ENCODE measurements at places on chromosomes 3 and 15. TPM values are rescaled to one million over a fixed set of nuclear protein-coding genes. Genes with fewer than 3 reads are reported as not detected.

Gene GABRR3
- not detected for total RNA-seq

Gene IL17RB
- total RNA-seq, result 6.1 TPM

DNA sequence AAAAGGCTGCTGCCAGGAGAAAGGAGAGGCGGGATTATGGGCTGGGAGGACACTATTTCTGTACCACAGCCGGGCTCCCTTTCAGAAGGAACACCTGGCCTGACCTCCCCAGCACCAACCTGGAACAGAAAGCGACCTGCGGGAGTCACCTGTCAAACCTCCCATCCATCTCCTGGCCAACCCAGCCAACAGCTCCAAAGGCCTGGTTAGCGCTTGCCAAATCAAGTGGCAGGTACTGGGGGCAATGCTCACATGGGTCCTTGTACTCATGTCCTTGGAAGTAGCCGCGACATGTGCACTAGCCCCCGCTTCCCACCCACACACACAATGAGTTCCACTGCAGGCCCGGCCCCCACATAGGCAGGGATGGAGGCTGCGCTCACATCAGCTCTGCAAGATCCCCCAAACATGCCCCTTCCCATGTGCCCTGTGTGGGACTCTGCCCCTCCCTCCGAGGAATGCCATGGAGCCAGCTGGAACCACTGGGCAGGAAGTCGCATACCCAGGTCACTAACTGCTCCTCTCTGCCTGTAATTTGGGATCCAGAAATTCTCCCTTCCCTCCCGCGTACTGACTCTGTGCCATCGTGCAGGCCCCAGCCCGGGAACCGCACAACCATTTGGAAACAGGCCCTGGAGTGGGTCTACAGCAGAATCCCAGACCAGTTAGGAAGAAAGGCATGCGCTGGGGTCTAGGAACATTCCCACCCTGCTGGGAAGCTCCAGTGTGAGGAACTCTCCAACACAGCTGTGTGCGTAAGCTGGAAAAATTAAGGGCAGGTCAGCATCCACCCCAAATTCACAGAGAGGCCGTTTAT, 98.9 kb downstream of the LRIG1 start:
- H3K4me3 ChIP-seq, result no peak overlapping the region
- peaks cover 43% of the 10 kb centered on the region for H3K4me1 ChIP-seq
- DNase-seq, result no peak
- H3K27me3 ChIP-seq, result no peaks in the 10 kb centered on the region
- peak overlapping the region; percentile 79 for H3K27ac ChIP-seq
- no peaks in the 10 kb centered on the region for H3K36me3 ChIP-seq

Gene GP9
- total RNA-seq, result not detected

GRCh38 chr15:45157974-45158373, 28.2 kb downstream of the DUOX1 start:
- DNase-seq, result no peak
- H3K4me1 ChIP-seq, result peaks cover 36% of the 10 kb centered on the region
- H3K4me3 ChIP-seq, result no peak overlapping the region
- H3K36me3 ChIP-seq, result no peaks in the 10 kb centered on the region
- H3K27me3 ChIP-seq, result no peaks in the 10 kb centered on the region
- H3K27ac ChIP-seq, result peak overlapping the region; percentile 87

Gene MKRN3
- not detected for total RNA-seq

DNA sequence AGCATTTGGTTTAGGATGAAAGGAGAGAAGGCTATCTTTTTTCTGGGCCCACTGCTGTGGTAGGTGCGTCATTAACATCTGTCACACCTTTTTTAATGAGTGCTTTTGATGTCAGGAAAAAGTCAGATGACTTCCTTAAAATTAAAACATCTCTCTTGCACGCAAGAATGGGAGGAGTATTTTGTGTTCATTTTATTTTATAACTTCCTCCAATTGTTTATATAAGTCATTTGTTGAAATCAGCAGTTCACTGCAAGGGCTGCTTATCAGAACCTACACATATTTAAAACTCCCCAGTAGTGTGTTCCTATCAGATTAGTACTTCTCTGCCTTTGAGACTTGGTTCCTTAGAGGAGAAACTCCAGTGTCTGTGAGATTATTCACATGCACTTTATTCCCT, 143.8 kb downstream of the NEO1 start:
- H3K27me3 ChIP-seq, result no peaks in the 10 kb centered on the region
- H3K4me3 ChIP-seq, result no peak overlapping the region
- H3K27ac ChIP-seq, result no peak overlapping the region
- H3K36me3 ChIP-seq, result peaks cover 5% of the 10 kb centered on the region
- H3K4me1 ChIP-seq, result no peaks in the 10 kb centered on the region
- DNase-seq, result no peak

Gene RARB
- total RNA-seq, result 22.6 TPM

DNA sequence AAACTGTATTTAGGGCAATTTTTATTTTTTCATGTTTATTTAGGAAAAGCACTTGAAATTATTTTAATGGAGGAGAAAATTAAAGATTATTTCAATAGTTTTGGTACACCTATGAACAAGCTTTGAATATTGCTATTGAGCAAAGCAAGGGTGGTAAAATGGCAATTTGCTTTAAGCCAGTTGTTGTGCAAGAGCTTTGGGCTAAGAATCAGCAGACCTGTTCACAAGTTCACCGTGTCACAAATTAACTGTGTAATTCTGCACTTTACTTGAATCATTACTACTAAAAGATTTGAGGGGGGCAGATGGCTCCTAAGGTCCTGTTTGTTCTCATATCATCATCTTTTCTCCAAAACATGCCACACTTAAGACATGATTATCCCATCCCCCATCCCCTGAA, 238.9 kb upstream of the GBE1 start:
- no peak overlapping the region for H3K4me3 ChIP-seq
- H3K27ac ChIP-seq, result no peak overlapping the region
- H3K4me1 ChIP-seq, result peaks cover 26% of the 10 kb centered on the region
- DNase-seq, result no peak
- H3K36me3 ChIP-seq, result no peaks in the 10 kb centered on the region

- H3K27ac ChIP-seq, result no peak overlapping the region
- H3K4me1 ChIP-seq, result no peaks in the 10 kb centered on the region
- no peaks in the 10 kb centered on the region for H3K27me3 ChIP-seq
- no peaks in the 10 kb centered on the region for H3K36me3 ChIP-seq
Observed at GRCh38 chr3:72115307-72115706, 330.4 kb upstream of the PROK2 start.

DNA sequence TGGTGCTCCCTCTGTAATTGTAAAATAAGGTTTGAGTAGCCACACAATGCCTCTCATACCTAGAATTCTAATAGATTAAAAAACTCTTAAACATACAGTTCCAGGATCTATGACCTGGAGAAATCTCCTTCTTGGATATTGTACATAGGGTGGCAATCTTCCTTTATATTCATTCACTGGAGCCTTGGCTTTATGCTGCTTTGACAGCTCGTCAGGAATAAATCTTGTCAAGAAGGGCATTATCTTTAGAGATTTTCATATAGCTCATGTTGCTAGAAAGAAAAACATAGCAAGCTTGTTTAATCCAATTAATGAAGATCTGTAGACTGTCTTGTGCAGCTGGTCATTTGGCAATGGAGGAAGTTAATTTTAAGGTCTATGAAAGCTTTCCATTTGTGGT, 131.1 kb downstream of the PYDC2 start:
- no peaks in the 10 kb centered on the region for H3K4me1 ChIP-seq
- H3K36me3 ChIP-seq, result no peaks in the 10 kb centered on the region
- H3K4me3 ChIP-seq, result no peak overlapping the region
- no peaks in the 10 kb centered on the region for H3K27me3 ChIP-seq
- no peak overlapping the region for H3K27ac ChIP-seq

DNA sequence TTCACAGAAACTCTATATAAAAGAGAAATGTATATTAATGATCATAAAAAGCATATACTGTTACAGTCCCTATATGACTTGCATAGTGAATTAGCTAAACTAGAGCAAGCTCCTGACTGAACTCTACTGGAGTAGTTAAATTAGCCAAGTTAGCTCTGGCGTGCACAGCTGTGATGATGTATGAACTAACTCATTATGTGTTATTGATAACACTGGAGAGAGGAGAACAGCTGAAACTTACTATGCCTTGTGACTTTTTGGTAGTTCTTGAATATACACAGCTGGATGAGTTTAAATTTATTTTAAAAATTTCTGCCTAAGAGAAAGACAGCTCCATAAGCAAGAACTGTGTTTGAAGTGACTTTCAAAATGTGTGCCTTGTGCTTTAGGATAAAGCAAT, 8.1 kb downstream of the TIPARP start:
- no peak overlapping the region for H3K4me3 ChIP-seq
- no peaks in the 10 kb centered on the region for H3K27me3 ChIP-seq

DNA sequence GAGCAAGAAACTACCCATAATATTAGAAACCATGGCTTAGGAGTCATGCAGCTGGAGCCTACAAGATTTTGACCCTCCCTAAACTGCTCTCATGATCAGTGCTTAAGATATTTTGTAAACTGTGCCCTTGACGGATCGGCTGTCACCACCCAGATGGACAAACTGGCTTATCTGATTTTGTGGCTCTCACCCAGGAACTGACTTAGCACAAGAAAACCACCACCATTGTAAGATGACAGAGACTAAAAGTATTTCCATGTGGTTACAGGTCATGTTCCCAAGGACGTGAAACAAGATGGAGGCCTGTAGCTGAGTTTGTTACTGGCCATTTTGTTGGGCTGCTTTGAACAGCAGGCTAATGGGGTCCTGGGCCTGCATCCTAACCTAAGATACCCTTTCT, 940.9 kb downstream of the OTOL1 start:
- no peaks in the 10 kb centered on the region for H3K4me1 ChIP-seq
- H3K27me3 ChIP-seq, result no peaks in the 10 kb centered on the region
- DNase-seq, result no peak
- no peaks in the 10 kb centered on the region for H3K36me3 ChIP-seq

- H3K4me1 ChIP-seq, result peaks cover 22% of the 10 kb centered on the region
- H3K27ac ChIP-seq, result peak overlapping the region; percentile 95
- no peaks in the 10 kb centered on the region for H3K36me3 ChIP-seq
- DNase-seq, result peak; percentile 19
- peak overlapping the region; percentile 61 for H3K4me3 ChIP-seq
Observed at GRCh38 chr15:34336991-34337556, 507 bp downstream of the SLC12A6 start.

- no peak for DNase-seq
- no peak overlapping the region for H3K27ac ChIP-seq
- H3K4me3 ChIP-seq, result no peak overlapping the region
- no peaks in the 10 kb centered on the region for H3K36me3 ChIP-seq
- no peaks in the 10 kb centered on the region for H3K4me1 ChIP-seq
Observed at GRCh38 chr3:139597947-139598346, 58.4 kb upstream of the RBP1 start.

GRCh38 chr15:94561036-94561689, 329.8 kb downstream of the MCTP2 start:
- H3K27ac ChIP-seq, result no peak overlapping the region
- H3K27me3 ChIP-seq, result no peaks in the 10 kb centered on the region
- no peak overlapping the region for H3K4me3 ChIP-seq
- no peaks in the 10 kb centered on the region for H3K36me3 ChIP-seq
- H3K4me1 ChIP-seq, result no peaks in the 10 kb centered on the region

DNA sequence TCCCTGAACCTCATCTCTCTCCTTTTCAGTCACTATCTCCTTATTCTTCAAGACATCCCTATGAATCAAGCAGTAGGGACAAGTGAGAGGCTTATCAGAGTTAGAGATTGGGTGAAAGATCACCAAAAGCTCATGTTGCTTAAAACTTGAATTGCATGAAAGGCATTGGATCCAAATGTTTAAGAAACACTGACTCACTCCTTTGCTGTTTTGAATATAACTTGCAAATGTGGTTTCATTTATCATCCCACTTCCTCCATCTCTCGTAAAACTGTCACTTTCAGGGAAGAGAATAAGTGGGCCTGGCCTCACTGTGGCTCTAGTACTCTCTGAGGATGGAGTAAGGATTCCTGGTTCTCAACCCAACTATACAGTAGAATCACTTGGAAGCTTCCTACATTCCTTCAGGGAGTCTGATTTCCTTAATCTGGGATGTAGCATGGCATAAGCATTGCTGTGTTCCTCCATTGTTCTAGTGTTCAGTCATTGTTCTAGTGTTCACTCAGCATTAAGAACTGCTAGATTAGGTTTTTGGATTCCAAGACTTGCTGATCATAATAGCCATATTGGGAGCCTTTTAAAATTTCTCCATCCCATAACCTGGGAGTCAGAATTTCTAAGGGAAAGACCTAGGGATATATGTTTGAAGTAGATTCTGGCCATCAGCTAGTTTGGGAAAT, 171.8 kb downstream of the TMEM108 start:
- H3K27me3 ChIP-seq, result no peaks in the 10 kb centered on the region
- no peak overlapping the region for H3K27ac ChIP-seq
- peaks cover 3% of the 10 kb centered on the region for H3K4me1 ChIP-seq
- H3K4me3 ChIP-seq, result no peak overlapping the region

- no peaks in the 10 kb centered on the region for H3K4me1 ChIP-seq
- H3K4me3 ChIP-seq, result no peak overlapping the region
- no peak overlapping the region for H3K27ac ChIP-seq
Observed at GRCh38 chr3:45800611-45801010, 4.3 kb upstream of the SLC6A20 start.

Gene SI
- not detected for total RNA-seq

Gene FOXB1
- not detected for total RNA-seq

Gene ABHD10
- 23.2 TPM for total RNA-seq

Gene SLC6A1
- total RNA-seq, result 3.9 TPM

- no peak for DNase-seq
- no peak overlapping the region for H3K4me3 ChIP-seq
- H3K36me3 ChIP-seq, result no peaks in the 10 kb centered on the region
- no peak overlapping the region for H3K27ac ChIP-seq
Observed at GRCh38 chr3:66035763-66036477, 2.8 kb downstream of the MAGI1 start.

Gene KCNH8
- total RNA-seq, result 0.60 TPM

DNA sequence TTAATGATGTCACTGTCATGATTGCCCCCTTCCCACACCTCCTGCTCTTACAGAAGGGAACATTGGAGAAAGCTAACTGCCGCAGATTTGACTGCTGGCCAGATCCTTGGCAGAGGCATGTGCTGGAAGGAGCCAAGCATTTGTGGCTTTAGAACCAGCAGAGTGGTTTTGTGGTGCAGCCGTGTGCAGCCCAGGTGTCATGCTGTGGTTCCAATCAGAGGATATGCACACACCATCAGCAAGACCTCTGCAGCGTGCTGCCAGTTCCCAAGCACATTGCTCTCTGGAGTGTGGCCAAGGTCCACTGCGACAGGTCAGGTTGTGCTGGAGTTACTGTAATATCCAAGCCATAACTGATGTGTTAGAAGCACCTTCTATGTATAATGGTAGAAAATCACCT, 61.6 kb downstream of the OTOL1 start:
- no peaks in the 10 kb centered on the region for H3K27me3 ChIP-seq
- no peaks in the 10 kb centered on the region for H3K36me3 ChIP-seq
- no peaks in the 10 kb centered on the region for H3K4me1 ChIP-seq
- H3K4me3 ChIP-seq, result no peak overlapping the region

DNA sequence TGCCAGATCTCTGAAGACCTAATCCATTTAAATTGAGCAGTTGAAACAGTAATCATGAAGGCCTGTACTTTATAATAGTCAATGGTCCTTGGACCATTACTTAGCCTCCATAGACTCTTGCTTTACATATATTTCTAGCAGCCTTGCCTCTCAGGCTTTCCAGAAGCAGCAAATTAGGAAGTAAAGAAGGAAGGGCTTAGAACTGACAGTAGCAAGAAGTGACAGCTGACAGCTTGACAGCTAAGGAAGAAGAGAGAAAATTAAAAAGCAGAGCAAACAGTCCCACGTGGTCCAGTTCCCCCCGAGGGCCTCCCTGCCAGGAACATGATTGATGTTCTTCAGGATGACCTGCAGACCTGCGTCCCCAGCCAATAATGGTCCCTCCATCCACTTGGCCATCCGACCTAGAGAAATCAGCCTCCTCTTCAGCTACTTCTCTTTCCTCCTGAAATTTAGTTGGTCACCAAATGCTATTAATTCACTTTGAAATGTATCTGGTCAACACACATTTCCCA, 15.0 kb upstream of the PSMD6 start:
- H3K4me1 ChIP-seq, result no peaks in the 10 kb centered on the region
- no peak overlapping the region for H3K4me3 ChIP-seq
- H3K27ac ChIP-seq, result peak overlapping the region; percentile 62
- no peaks in the 10 kb centered on the region for H3K27me3 ChIP-seq
- H3K36me3 ChIP-seq, result no peaks in the 10 kb centered on the region
